ENCODE measurements at places on chromosomes 16 and 17. TPM values are rescaled to one million over a fixed set of nuclear protein-coding genes. Genes with fewer than 3 reads are reported as not detected.

The QRICH2 gene
- total RNA-seq: 2.5 TPM

The FAM234A gene
- 37.1 TPM for total RNA-seq

The COQ7 gene
- 16.9 TPM for total RNA-seq

The SYT17 gene
- 3.1 TPM for total RNA-seq

The CSH2 gene
- not detected for total RNA-seq

The AANAT gene
- total RNA-seq: not detected

The UMOD gene
- total RNA-seq: not detected

The MAPT gene
- 4.8 TPM for total RNA-seq

The KIF2B gene
- total RNA-seq: not detected

Measured in skin of body (tissue), 3 donors.